Smooth muscle cell of bladder (primary cell): ENCODE measurements at places on chromosomes 4 and X. TPM values are rescaled to one million over a fixed set of nuclear protein-coding genes. Genes with fewer than 3 reads are reported as not detected.

Gene NAP1L5
- 8.2 and 9.8 TPM in 2 replicates for total RNA-seq

Gene RAP1GDS1
- total RNA-seq: 37.4 and 38.7 TPM in 2 replicates

Gene CPLX1
- total RNA-seq: not detected in 2 replicates

Gene CPZ
- total RNA-seq: 14.5 and 44.8 TPM in 2 replicates

Gene TCEAL5
- total RNA-seq: not detected in 2 replicates

Gene MAGEB17
- total RNA-seq: not detected in 2 replicates

Gene SSX4B
- total RNA-seq: not detected in 2 replicates

Gene NPNT
- 0.09 TPM in 1 of 2 replicates, not detected in the other for total RNA-seq

Gene MAGEA2
- total RNA-seq: under 0.01 TPM in 1 of 2 replicates, not detected in the other

Gene POLR2B
- 107 and 115 TPM in 2 replicates for total RNA-seq

Gene SHROOM2
- under 0.01 TPM in 2 replicates for total RNA-seq

Gene PABPC1L2B
- not detected in 2 replicates for total RNA-seq

Gene DMRTC1B
- not detected in 2 replicates for total RNA-seq

Gene TLR1
- 0.85 and 0.92 TPM in 2 replicates for total RNA-seq

Gene UGT8
- total RNA-seq: not detected in 2 replicates

Gene NCAPG
- 2.3 and 2.6 TPM in 2 replicates for total RNA-seq

Gene ART3
- total RNA-seq: 0.09 and 0.28 TPM in 2 replicates

Gene DOCK11
- 30.7 and 44.8 TPM in 2 replicates for total RNA-seq

Gene CLDN22
- not detected in 2 replicates for total RNA-seq

Gene CSAG3
- not detected in 2 replicates for total RNA-seq

Gene MAGEC3
- not detected in 2 replicates for total RNA-seq

Gene TMSB15A
- total RNA-seq: 0.85 and 0.92 TPM in 2 replicates

Gene GC
- total RNA-seq: not detected in 2 replicates

Gene SLC25A14
- 9.1 and 13.7 TPM in 2 replicates for total RNA-seq

Gene HELT
- not detected in 2 replicates for total RNA-seq

Gene FAT1
- total RNA-seq: 132 and 358 TPM in 2 replicates
